ENCODE measurements at places on chromosomes 7 and 10.

DNA sequence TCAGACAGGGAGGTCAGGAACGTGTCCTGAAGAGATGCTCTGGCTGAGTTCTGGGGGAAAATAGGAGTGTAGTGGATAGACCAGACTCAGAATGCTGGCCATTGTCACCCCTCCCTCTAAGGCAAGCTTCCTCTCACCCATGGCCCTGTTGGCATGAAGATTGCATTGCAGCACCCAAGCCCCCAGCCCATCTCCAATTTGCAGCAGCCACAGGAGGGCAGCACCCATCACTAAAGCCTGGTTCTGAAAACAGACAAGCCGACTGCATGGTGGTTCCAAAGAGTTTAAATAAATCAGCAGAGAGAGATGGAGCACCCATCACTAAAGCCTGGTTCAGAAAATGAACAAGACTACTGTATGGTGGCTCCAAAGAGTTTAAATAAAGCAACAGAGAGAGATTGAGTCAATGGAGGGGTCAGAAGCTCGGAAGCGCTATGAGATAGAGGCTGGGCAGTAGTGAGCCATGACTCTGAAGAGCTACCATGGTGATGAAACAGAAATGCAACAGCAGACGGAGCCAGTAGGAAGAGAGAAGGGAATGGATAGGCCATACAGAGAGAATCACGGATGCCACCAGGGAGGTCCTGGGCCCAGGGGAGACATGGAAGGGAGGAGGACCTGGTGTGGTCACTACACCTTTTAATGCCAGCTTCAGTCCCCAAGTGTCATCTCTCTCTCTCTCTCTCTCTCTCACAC lies 237.9 kb upstream of the MYO3A start:
- no peak for DNase-seq

- no peak for DNase-seq
Observed at GRCh38 chr10:70954381-70955176, 66.2 kb upstream of the PCBD1 start.

DNA sequence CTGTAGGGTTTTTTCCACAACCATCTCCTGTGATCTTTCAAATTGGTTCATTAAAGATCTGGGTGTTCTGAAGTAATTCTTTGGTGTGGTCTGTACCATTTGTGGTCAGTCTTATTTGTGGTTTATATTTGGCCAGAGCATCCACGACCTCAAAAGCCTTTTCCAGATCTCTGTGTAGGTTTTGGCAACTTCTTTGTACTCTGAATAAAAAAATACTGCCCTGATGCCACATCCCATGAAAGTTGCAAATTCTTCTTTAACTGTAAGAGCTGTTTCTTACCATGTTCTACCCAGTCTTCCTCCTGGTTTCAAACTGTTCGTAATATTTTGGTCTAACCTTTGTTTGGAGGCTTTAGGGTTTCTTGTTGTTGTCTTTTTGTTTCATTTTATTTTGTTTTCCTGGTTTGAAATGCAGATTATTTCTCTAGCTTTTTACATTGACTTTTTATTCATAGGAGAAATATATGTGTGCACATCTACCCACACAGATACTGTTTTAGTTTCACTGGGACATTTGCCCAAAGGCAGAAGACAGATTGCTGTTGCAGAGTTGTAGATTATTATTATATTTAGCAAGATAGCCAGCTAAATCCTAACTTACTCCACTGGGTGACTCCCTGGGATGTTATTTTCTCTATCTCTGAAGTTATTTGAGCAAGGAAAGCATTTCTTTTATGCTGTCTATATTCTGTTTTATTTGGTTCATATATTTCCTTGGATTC lies 123.2 kb upstream of the SAMD8 start:
- no peak for DNase-seq

DNA sequence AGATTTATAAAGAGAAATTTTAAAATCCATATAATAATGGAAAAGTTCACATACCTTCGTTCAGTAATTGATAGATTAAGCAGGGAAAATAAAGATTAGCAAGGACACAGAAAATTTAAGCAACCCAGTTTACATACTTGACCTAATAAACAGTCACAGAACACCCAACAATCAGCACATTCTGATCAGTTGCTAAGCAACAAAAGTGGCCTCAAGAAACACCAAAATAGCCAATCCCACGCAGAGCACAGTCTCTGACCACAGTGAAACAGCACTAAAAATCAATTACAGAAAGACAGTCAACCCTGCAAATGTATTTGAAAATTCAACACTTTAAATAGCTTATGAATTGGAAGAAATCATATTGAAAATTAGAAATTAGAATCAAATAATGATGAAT lies 39.3 kb upstream of the DRGX start:
- DNase-seq = no peak

DNA sequence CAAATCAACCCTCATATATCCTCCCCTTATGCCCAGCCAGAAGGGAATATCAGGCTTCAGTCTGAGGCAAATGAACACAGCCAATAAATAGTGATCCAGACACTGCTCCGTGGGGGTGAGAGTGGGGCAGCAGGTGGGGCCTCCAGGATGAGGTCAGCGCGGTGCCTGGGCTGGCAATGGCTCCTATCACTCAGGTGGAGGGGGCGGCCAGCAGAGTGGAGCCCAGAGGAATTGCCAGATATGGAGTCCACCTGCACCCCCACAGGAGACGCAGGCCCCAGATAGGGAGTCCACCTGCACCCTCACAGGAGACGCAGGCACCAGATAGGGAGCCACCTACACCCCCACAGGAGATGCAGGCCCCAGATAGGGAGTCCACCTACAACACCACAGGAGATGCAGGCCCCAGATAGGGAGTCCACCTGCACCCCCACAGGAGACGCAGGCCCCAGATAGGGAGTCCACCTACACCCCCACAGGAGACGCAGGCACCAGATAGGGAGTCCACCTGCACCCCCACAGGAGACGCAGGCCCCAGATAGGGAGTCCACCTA lies 78.0 kb upstream of the PPP2R2D start:
- no peak for DNase-seq

DNA sequence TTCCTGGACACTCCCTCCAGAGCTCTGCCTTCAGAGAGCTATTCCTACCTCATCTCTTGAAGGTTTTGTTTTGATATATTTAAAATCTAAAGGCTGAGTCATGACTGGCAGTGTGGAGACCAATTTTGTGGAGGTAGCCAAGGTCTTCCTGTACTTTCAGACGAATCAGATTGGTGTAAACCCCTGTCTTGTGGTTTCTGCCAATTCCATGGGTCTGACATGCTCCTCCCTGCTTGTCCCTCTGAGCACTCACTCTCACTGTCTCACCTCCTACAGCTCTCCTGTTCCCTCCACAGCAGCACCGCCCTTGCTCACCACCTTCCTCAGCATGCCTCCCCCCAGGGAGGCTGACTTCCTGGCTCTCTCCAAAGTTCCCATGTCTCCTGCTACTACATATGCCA lies 179.8 kb downstream of the NPSR1 start:
- no peak for DNase-seq

DNA sequence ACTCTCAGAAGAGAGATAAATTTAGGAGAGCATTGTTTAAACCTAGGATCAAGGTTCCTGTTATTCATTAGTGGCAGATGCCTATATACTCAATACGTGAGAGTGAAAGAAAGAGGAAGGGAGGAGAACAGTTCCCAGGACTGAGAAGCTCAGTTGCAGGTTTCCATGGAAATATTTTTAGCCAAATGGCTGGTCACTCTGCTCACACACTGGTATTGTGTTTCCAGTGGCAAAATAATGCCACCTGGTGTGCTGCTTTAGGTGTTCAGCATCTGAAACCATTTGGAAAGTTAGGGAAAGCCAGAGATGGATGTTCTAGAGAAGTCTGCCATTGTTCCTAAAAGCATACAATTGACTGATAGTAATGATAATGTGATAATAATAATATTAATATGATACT lies 827.7 kb downstream of the SORCS3 start:
- no peak for DNase-seq

- DNase-seq = no peak
Observed at GRCh38 chr7:138480527-138480926, 20.5 kb downstream of the TRIM24 start.

- no peak for DNase-seq
Observed at GRCh38 chr7:158137516-158138328, 449.9 kb downstream of the PTPRN2 start.

GRCh38 chr10:132237396-132237795 lies 50.6 kb downstream of the DPYSL4 start:
- no peak for DNase-seq

Data from bone marrow (tissue), 2 donors.